ENCODE measurements at places on chromosomes 16 and 17.

- no peak for DNase-seq
These were observed 91.1 kb downstream of the ASIC2 start for GRCh38 chr17:33202021-33202420.

GRCh38 chr16:30028438-30029076 is 2.5 kb downstream of the TLCD3B start:
- no peak for DNase-seq

GRCh38 chr16:89583895-89584644 is 8.5 kb downstream of the CPNE7 start:
- DNase-seq, result no peak

DNA sequence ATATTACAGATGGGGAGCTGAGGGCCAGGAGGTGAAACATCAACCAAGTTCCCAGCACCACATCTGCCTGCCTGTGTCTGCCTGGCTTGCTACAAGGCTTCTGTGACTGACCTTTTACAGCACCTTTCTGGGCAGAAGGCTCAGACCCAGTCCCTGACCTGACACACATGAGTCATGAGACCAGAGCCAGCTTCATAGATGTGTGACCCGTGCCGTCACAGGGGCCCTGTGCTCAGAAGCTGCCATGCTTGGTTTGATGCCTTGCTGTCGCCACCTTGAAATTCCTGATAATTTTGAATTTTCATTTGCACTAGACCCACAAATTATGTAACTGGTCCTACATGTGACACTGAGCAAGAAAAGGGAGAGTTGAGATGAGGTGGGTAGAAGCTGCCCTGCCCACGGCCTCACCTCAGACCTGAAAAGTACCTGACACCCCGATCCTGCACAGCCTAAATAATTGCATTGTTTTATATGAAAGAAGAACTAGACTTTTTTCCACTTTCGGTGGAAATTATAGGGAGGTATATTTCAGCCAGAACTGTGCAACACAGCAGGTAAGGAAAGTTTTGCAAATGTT is 13.3 kb upstream of the PECAM1 start:
- no peak for DNase-seq

- DNase-seq, result no peak
These were observed 25.5 kb downstream of the SERPINF1 start for GRCh38 chr17:1787301-1787902.

- no peak for DNase-seq
These were observed 1378.8 kb upstream of the CDH8 start for GRCh38 chr16:63415014-63415413.

DNA sequence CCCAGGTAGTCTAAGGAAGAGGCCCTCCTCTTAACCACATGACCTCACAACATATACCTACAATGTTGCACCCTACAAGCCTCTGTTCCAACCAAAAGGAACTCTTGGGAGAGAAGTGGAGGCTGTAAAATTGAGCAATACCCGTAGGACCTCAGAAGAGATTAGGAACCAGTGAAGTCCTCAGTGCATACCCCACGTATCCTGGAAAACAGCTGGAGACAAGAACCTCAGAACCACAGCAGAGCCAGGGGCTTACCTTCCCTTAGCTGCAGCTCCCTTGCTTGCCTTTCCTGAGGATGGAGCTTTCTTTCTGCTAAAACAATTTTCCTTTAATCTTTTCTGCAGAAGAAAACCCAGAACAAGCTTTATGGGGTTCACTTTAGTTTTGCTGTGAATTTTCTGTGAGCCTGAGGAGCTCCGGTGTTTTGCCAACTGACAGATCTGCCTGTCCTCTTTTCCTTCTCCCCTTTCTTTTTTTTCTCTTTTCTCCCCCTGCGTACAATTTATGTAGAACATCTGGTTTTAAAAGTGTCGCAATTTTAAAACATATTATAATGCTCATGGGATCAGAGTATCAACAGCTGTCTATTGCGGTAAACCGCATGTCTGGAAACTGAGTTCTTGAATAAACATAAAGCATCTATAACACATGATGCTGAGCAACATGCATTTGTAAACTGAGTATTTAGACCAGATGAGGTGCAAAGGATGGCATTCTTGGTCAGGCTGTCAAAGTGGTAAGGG is 226.4 kb upstream of the MAF start:
- no peak for DNase-seq

DNA sequence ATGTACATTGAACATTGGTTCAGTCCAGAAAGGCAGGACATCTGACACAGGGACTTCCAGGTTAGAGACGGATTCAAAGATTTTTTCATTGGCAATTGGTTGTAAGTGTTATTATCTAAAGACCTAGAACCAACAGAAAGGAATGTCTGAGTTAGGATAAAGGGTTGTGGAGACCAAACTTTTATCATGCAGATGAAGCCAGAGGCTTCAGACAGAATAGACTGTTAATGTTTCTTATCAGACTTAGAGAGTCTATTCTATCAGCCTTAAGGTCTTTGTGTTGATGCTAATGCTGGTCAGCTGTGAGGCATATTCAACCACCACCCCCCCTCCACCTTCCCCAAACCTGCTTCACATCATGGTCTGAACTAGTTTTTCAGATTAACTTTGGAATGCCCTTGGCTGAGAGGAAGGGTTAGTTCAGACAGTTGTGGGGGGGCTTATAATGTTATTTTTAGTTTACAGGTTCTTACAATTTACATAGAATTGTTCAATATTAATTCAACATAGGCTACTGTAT is 2.1 kb upstream of the ITGB3 start:
- DNase-seq, result no peak

GRCh38 chr17:72525225-72526015 is 404.6 kb downstream of the SOX9 start:
- DNase-seq, result peak; percentile 25

DNA sequence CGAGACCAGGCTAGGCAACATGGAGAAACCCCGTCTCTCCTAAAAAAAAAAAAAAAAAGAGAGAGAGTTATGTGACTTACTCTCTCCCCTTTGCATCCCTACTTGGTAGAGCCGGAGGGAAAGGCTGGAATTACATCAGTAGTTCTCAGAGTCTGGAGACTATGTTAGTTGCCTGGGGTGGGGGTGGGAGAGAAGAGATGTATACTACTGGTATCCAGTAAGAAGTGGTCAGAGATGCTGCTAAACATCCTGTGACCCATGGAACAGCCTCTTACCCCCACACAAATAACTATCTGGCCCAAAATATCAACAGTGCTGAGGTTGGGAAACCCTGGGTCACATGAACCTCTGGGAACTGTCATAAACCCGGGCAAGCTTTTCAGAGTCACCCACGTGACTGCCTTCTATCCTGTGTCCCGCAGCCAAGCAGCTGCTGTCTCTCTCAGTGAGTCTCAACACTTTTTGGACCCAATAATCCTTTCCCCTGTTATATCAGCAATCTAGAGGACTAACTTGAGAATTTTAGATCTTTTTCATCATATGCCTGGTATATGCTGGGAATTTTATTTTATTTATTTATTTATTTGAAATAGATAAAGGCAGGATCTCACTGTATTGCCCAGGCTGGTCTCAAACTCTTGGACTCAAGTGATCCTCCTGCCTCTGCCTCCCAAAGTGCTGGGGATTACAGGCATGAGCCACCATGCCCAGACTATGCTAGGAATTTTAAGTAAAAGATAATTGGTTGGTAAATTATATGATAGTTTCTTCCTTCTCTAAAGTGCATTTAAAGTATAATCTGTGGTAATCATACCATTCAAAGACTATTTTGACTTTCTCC is 8.7 kb downstream of the EIF1 start:
- no peak for DNase-seq

DNA sequence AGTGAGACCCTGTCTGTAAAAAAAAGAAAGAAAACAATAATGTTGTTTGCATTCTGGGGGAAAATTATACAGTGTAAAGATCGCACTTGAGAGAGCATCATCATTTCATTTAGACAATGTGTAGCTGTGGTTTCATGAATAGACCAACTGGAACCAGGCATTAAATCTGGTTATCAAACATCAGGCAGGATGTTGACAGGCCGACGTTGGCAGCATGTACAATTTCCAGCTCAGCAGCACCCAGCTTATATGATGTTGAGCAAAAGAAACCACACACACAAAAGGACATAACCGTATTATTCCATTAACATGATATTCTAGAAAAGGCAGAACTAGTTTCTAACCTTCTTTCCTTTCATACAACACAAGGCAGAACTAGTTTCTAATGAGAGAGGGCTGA is 5.8 kb downstream of the MARVELD3 start:
- no peak for DNase-seq

GRCh38 chr17:72651988-72652387 is 440.5 kb downstream of the SLC39A11 start:
- DNase-seq, result no peak

- DNase-seq, result no peak
These were observed 20.4 kb upstream of the KDM8 start for GRCh38 chr16:27182906-27183405.

DNA sequence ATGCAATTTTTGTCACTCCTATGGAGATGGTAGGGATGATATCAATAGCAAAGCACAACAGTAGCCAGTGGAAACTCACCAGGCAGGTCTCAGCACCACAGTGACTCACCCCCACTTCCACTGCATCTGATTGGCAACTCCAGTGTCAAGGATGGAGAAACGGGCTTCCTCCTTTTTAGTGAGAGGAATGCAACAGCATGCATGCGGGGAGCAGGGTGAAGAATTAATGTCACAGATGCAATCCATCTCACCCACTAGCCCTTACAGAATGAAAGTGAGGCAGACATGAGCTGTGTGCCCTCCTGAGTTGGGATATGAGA is 467.0 kb upstream of the C16orf82 start:
- no peak for DNase-seq

GRCh38 chr17:66543526-66543925 is 241.1 kb downstream of the PRKCA start:
- no peak for DNase-seq

DNA sequence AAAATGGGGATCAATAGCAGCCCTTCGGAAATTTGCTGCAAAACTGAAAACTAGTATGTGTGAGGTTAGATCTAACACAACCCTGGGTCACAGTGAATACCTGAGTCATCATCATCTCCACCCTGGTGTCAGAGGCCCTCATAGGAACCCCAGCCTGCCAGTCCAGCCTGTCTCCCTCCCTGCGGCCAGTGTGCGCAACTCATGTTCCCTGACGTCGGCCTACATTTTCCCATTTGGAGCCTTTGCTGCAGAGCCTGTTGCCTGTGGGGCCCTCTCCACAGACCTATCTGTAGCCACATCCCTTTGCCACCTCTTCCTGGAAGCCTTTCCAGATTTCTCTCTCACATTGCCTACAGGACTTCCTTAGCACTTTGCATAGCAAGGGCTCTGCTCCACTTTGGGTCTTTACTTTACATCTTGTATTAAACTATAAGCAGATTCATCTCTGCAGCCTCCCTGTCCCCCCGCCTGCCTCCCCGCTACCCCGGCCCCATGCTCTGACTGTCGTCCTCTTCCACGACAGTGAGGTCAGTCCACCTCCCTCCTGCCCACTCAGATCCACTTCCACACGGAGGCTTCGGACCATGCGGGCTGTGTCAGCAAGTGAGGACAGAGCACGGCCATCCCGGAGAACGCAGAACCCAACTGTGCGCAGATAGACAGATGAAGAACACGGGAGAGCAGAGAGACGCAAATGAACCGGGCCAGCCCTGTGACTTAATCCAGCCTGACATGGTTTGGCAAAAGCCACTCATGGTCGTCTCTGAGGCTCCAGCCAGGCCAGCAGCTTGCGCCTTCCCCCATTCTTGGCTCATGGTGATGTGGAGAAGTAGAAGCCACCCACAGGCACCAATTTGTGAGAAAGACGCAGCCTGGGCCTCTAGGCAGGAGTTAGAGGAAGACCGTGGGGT is 31.0 kb downstream of the NGFR start:
- no peak for DNase-seq

GRCh38 chr17:59688496-59688895 is 18.7 kb downstream of the PTRH2 start:
- no peak for DNase-seq

- peak; percentile 32 for DNase-seq
These were observed 27.8 kb downstream of the PLXDC1 start for GRCh38 chr17:39123627-39124026.

GRCh38 chr16:53257001-53257400 is 177.3 kb upstream of the RBL2 start:
- no peak for DNase-seq

GRCh38 chr16:78324649-78325285 is 225.3 kb downstream of the WWOX start:
- no peak for DNase-seq

GRCh38 chr17:975371-975915 is 4.1 kb downstream of the NXN start:
- DNase-seq, result no peak

DNA sequence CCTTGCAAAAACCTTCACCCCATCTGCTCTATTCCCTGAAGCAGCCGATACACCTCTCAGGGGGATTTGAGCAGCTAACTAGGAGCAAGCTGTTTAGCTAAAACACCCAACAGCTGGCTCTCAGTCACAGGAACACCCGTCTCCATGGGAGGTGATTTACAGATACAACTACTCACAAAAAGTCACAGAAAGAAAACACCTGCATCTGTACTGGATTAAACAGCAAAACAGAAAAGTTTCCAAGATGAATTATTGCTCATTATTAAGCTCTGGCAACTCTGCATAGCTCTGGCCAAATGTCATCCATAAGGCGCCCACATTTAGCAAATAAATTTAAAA is 22.3 kb downstream of the GJC1 start:
- DNase-seq, result no peak

DNA sequence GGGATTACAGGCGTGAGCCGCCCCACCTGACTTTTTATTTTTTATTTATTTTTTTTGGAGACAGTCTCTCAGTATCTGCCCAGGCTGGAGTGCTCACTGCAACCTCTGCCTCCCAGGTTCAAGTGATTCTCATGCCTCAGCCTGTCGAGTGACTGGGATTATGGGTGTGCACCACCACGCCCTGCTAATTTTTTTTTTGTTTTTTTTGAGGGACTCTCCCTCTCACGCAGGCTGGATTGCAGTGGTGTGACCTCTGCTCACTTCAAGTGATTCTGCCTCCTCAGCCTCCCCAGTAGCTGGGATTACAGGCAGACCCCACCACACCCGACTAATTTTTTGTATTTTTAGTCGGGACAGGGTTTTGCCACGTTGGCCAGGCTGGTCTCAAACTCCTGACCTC is 7.7 kb downstream of the ZNF207 start:
- no peak for DNase-seq

DNA sequence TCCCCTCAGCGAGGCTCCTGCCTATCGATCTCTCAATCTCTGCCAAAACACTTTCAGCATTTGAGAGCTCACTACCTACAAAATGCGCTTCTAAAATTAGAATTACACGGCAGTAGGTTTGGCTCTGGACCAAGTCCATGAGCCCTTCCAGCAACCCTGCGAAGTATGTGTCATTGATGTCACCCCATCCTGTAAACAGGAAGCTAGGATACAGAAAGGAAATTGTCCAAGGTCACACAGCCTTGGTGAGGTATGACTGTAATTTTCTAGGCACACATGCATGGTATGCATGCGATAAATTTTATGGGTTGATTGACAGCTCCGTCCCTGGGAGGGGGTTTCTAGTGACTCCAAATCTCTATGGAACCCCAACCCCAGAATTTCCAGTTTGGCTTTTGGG is 330.3 kb upstream of the CDH5 start:
- DNase-seq, result no peak

DNA sequence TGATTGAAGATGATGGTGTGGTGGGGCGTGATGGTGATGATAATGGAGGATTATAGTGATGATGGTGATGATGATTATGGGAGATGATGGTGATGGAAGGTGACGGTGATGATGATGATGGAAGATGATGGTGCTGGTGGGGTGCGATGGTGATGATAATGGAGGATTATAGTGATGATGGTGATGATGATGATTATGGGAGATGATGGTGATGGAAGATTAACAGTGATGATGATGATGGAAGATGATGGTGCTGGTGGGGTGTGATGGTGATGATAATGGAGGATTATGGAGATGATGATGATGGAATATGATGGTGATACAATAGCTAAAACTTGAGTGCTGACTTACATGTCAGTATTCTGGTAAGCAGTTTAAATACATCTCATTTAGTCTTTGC is 391.0 kb upstream of the EEF2KMT start:
- DNase-seq, result no peak
